ENCODE measurements at places on chromosomes 16 and 17.

DNA sequence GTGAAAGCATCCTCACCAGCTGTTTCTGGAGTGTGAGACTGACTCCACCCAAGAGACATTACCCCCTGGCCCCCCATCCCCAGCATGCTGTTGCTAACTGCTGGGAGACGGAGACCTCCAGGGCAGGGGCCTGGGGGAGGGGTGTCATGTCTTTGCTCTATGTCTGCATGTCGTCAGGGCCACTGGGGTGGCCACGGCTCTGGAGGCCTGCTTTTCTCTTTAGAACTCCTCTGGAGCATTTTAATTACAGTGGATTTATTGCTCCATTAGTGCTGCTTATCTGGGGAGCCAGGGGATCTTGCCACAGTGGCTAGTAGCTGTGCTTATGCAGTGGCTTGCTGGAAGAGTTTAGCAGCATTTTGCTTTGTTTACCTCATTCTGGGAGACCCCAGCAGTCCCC lies 32.3 kb downstream of the CLEC16A start:
- no peak for DNase-seq

DNA sequence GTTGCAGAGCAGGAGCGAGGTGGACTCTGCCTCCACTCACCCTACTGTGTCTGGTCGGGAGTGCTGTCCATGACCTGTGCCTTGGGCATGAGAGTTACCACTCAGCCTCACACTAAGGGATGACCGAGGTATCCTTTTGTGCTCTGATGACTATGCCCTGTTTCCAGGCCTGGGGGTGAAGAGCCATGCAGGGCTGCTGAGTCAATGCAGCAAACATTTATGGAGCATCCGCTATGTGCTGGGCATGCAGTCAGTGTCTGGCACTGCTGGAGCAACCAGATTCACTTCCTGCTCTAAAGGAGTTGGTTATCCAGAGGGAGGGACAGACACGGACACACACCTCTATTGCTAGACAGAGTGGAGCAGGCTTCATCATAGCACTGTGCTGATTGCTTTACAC lies 7.6 kb upstream of the HNF1B start:
- DNase-seq: no peak

- DNase-seq: no peak
Measured at GRCh38 chr16:87149051-87149450, 168.1 kb downstream of the C16orf95 start.

DNA sequence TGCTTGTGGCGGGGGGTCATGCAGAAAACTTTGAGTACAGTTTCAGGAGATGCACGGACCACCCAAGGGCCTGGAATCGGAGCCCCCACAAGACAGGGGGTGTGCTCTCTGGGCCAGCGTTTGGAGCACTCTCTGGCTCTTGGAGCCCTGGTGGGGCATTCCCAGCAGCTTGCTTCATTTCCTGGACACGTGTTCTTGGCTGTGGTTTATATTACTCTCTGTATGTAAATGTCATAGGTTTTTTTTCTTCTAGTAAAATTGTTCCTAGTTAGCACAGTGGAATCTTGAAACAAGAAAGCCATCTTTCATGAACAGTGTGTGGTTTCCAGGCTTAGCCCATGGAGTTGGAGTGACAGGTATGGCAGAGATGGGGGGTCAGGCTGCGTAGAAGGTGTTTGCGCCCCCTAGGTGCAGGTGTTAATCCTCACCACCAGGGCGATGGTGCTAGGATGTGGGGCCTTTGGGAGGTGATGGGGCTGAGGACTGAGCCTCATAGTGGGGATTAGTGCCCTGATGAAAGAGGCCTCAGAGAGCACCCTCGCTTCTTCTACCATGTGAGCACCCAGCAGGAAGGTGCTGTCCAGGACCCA lies 79.8 kb downstream of the JPH3 start:
- peak; percentile 24 for DNase-seq

- no peak for DNase-seq
Measured at GRCh38 chr16:3575491-3575890, 1.7 kb downstream of the NLRC3 start.

DNA sequence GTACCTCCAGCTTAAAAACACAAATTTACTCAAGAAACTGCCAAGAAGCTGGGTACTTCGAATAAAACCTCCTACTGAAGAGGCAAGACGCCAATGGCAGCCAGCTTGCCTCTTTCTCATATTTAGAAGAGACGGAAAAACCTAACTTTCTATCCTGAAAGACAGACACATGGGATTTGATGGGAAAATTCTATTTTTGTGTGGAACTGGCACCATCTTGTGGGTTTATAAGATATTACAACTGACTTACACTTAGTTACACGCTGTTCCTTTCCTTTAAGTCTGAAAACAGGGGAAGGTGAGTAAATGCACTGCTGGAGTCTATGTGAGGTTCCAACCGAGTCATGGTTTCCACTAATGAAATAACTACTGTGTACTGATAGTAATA lies 10.3 kb downstream of the ZNF18 start:
- DNase-seq: peak; percentile 7

DNA sequence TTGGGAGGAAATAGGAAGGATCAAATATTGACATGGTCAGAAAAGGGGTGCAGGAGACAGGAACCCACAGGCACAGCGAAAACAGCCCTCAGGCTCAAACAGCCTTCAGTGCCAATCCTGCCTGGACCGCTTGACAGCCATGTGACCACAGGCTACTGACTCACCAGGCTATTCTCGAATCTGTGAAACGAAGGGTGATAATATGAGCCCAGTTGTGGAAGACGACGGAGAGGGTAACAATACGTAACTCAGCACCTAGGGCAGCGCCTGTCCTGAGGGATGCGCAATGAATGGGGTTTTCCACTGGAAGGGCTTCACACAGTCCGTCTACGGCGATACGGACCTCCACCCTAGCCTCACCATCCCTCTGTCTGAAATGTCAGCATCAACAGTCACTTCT lies 117.3 kb upstream of the RCVRN start:
- DNase-seq: no peak

GRCh38 chr17:14871921-14872320 lies 393.2 kb downstream of the PMP22 start:
- no peak for DNase-seq

DNA sequence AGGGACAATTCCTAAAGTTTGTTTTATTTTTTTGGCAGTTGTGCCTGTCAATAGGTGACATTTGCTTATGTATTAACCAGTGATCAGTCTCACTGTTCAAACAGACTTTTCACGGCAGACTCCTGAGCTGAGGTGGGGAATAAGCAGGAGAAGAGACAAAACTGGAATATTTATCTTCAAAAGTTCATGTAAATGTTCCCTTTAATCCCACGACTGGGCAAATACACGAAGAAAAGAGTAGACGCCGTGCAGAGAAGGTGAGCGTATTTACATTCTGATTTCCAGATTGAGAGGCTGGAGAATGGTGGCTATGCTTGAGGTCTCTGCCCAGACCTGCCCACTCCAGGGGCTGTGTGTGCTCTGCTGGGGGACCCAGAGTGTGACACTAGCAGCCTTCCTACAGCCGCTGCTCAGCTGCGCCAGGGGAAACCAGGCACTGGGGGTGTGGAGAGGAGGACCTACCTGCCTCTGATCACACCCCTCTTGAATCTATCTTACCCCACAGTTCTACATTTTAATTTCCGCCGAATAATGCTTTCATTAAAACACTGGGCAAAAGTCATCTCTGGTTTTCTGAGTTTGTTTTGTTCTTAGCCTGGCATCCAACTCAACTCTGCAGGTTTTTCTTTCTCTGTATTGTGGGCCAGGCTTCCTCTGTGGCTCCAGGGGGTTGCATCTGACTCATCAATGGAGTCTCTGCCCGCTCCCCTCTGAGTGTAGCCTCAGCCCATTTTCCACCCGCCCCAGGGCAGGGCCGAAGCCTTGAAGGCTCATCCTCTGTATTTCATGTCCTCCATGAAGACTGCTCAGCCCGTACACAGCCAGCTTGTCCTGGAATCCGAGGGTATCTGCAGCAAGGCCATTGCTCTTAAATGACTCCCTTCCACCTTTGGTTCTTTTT lies 237.1 kb downstream of the NTN1 start:
- no peak for DNase-seq

- DNase-seq: peak; percentile 91
Measured at GRCh38 chr17:19004421-19005136, at the start of gene FAM83G. FAM83G (minus strand) TSS chr17:19004764; CDS start chr17:19004041, 723 bp downstream.

DNA sequence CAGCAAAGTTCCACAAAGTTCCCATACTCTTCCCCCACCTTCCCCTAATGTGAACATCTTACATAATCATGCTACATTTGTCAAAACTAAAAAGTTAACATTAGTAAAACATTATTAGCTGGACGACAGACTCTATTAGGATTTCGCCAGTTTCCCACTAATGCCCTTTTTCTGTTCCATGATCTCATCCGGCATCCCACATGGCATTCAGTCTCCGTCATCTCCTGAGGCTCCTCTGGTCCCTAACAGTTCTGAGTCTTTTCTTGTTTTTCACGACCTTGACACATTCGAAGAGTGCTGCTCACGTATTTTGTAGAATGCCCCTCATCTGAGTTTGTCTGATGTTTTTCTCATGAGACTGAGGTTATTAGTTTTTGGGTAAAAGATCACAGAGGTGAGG lies 8.8 kb upstream of the MPRIP start:
- DNase-seq: no peak

- DNase-seq: no peak
Measured at GRCh38 chr16:55285586-55285985, 38.4 kb upstream of the IRX6 start.

- no peak for DNase-seq
Measured at GRCh38 chr17:10325031-10325695, 47.6 kb downstream of the MYH13 start.

DNA sequence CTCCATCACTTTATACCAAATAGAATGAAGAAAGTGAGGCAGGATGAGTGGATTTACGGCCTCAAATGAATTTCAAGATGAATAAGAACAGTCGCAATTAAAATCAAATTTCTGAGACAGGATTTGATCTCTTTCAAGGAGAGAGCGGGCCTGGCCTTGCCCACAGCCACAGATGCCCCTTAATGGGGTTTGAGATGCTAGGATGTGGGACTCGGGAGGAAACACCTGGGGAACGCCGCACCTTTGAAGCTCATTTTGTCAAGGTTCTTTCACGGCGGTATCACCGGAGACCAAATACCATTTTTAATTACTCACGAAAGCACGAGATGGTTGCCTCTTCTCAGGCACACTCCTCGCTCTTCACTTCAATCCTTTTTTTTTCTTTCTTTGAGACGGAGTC lies 178.1 kb upstream of the SDK2 start:
- DNase-seq: no peak
